Motor neuron (in vitro differentiated cells): ENCODE measurements at places on chromosomes 3 and 15. TPM values are rescaled to one million over a fixed set of nuclear protein-coding genes. Genes with fewer than 3 reads are reported as not detected.
A peak's percentile ranks its signal among the peaks of the same experiment; 100 is the strongest.

Gene AHSG
- 0.11 and 0.19 TPM in 2 replicates for total RNA-seq

DNA sequence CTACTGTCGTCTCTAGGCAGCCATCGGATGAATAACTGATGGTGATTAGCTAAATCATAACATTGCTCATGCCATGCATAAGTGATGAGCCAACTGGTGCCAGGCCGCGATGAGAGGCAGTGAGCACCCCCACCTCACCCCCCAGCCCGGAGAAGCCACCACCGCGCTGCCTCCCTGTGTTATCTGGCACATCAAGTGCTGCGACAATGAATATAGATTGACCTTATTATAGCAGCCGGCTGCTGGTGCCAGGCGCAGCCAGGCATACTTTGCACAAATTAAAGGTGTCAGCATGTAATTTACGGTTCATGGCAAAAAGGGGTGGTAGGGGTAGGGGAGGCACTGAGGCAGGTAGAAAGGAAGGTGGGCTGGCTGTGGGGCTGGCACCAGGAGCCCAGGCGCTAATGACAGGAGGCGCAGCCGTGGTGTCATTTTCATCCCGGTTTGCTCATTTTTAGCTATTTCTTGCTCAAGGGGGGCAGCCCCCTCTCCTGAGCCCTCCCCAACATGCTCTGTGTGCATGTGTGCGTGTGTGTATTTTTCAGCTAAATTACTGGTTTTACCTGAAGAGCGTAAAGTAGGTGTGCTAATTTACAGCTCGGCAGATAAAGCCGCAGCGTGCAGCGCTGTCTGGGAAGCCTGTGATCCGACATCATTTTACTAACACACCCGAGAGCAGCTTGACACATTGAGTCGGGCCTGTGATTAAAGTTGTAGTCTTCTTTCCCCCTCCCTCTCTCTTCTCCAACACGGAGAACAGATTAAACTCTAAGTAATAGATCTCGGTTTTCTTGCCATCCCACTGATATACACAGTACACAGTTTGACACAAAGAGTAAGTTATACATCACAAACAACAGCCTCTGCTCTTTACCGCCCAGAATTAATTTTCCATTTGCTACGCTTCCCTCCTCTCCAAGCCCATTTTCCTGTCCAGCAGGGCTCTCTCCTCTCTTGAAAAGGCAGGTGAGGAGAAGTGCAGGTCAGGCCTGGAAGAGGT is 212.3 kb downstream of the RPLP1 start:
- ATAC-seq, result no peak

GRCh38 chr3:149352556-149352955 is 19.1 kb upstream of the TM4SF18 start:
- peak; percentile 94 for ATAC-seq

DNA sequence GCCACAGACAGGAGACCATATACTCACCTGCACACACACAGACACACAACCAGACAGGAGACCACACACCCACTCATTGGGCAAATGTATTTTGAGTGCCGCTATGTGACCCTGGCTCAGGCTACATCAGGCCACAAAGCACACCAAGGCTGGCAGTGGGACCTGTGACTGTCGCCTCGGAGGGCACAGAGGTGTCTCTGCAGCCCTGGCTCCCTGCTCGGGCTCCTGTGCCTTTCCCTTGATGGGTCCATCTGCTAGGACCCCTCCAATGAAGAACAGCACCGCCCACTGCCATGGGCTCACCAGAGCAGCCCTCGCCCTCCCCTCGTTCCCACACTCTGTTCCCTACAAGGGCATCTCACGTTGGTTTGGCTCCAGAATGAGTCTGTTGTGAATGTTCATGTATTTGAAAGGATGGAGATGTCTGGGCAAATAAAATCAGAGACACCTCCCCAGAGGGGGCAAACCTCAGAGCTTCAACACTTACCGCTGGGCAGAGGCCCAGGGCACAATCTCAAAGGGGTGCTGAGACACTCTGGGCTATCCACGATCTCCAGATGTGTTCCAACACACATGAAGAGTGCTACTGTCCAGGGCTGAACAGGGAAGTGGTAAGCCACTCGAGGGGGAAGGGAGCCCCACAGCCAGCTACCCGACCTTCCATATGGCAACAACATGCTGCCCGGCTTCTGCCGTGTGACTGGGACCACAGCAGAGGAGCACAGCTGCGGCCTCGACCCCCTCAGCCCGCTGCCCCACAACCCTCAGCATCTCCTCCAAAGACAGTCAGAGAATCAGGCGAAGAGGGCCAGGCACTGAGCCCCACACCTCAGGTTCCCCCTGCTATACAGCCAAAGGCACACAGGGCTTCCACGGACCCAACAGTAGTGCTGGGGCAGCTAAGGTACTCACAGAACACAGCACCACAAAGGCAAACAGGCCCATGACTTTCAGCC is 74.9 kb downstream of the OCA2 start:
- no peak for ATAC-seq

- no peak for ATAC-seq
Measured at GRCh38 chr3:183555541-183556081, at the start of gene KLHL6. TSS of gene KLHL6 (minus strand) at chr3:183555706. CDS start at chr3:183555653, 53 bp downstream.

GRCh38 chr15:93583968-93584367 is 495.0 kb upstream of the RGMA start:
- no peak for ATAC-seq

GRCh38 chr3:193896419-193896818 is 239.5 kb upstream of the HES1 start:
- no peak for ATAC-seq

DNA sequence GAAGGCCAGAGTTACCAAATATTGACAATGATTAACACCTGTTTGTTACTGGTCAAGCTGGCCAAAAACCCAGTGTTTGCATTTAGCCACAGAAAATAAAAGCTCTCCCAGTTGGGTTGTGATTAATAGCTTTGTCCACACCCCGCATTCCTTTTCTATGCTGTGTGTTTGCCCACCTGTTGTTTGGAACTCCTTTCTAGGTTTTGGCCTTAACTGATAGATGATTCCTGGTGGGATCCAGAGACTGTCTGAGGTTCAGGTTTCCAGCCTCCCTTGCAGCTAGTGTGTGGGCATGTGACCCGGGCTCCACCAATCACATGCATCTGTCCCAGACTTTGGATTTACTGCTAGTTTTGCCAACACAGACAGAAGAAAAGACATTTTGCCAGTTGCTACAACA is 83.8 kb downstream of the PTPRG start:
- no peak for ATAC-seq

GRCh38 chr3:148074946-148075345 is 622.8 kb upstream of the AGTR1 start:
- ATAC-seq, result no peak

DNA sequence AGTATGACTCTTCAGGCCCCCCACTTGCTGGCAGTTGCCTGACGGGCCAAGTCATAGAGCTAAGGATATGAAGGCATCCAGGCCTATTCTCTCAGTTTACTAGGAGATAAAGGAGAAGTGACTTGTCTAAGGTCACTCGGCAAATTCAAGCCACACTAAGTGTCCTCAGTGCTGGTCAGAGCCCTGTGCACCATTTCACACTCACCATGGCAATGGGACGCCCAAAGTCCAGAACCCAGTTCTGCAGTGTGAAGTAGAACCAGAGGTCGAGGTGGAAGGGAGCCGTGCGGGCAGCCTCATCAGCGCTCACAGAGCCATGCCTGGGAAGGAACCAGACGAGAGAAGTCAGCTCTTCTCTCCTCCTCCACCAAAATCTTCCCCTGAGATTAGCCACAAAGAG is 11.2 kb downstream of the CLN6 start:
- no peak for ATAC-seq

GRCh38 chr3:99645277-99646106 is 7.1 kb downstream of the COL8A1 start:
- ATAC-seq, result peak; percentile 29

- ATAC-seq, result no peak
Measured at GRCh38 chr3:180624714-180625113, 22.8 kb downstream of the TTC14 start.
